ENCODE measurements at places on chromosomes 7 and 10.

DNA sequence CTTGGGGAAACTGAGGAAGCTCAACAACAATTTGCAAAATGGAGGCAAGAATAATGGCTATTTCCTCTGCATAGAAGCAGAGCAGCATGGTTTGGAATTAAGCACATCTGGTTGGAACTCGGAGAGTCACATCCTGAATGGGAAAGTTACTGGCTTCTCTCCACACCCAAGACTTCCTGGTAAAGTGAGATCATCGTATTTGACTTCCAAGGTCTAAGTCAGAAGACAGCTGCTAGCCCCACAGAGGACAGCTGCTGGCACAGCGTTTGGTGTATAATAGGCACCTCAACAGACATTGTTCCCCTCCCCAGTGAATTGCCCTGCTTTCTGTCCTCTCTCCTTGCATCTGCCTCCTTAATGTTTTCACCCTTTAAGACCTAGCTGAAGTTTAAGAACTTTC, 37.0 kb upstream of the NRF1 start:
- peak; percentile 92 for DNase-seq

- no peak for DNase-seq
Observed at GRCh38 chr7:15937571-15937970, 251.1 kb upstream of the MEOX2 start.

DNA sequence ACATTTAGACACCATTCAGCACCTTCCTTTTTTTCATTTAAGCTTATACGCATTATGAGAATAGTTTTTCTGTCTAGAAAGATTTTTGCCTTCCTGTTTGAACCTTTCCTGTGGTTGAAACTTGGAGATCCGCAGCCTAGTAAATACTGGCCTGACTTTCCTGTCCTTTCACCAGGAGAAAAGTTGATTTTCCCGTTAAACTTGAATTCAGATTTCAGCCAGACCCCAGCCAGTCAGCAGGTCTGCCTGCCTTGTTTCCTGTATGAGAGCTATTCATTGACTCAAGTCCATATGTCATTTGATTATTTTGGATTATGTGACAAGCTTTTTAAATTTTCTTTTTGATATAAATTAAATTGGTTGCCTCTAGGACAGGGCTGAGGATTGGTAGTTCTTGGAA, 71.5 kb downstream of the EVX1 start:
- no peak for DNase-seq

DNA sequence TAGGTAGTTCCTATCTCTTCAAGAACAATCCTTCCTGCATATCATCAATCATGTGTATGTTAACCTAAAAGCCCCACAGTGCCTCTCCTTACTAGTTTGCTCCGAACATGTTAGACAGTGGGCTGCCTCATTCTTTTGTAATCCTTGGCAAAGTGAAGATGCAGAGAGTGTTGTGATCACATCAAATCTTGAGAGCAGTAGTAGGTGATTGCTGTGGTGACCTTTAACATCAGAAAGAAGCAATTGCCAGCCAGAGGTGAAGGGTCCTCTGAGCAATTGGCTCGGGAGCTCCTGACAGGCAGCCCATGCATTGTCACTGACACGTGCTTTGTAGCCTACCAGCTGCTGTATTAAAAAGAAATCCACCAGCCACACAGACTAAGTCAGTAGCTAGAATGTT, 19.6 kb upstream of the GSTK1 start:
- DNase-seq = no peak

DNA sequence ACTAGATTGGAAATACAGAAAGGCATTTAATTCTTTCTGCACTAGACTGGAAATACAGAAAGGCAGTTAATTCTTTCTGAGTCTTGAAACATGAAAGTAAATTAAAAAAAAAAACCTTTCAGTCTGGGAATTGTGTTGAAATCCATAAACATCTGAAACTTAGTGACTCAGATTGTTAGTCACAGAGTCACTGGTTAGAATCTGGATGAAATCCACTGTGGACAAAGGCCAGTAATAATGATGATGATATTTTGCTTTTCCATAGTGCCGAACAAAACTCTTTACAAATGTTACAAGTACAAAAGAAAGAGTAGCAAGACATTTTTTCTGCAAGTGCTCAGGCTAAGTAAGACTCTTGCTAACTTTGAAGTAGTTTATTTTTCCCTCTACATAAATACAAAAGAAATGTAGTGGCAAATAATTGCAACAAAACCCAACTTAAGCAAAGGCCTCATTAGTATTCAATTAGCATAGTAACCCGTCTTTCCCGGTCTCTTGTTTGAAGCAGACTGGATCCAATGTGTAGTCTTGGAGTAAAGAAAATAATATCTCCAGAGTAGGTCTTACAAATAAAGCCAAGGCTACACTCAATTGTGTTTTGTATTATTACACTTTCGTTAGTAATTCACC, 5.8 kb upstream of the PRTFDC1 start:
- DNase-seq = no peak

GRCh38 chr10:8534096-8534495, 479.6 kb downstream of the GATA3 start:
- DNase-seq = no peak

- no peak for DNase-seq
Observed at GRCh38 chr10:92440578-92440977, 133.3 kb downstream of the IDE start.

GRCh38 chr7:141709749-141710148, 1.6 kb downstream of the WEE2 start:
- DNase-seq = no peak

GRCh38 chr10:543131-543530, 146.3 kb downstream of the DIP2C start:
- no peak for DNase-seq

GRCh38 chr7:155961241-155962190, 149.3 kb upstream of the SHH start:
- no peak for DNase-seq

- DNase-seq = peak; percentile 93
Observed at GRCh38 chr10:15167411-15168290, 842 bp downstream of the NMT2 start.

- peak; percentile 22 for DNase-seq
Observed at GRCh38 chr10:100642295-100642994, 102.9 kb upstream of the PAX2 start.

GRCh38 chr7:26449175-26450165, 157.8 kb downstream of the SNX10 start:
- DNase-seq = no peak

GRCh38 chr7:117023325-117023854, 70.1 kb downstream of the ST7 start:
- no peak for DNase-seq
